NB4 (cell line): ENCODE measurements at places on chromosomes 1 and 21.

DNA sequence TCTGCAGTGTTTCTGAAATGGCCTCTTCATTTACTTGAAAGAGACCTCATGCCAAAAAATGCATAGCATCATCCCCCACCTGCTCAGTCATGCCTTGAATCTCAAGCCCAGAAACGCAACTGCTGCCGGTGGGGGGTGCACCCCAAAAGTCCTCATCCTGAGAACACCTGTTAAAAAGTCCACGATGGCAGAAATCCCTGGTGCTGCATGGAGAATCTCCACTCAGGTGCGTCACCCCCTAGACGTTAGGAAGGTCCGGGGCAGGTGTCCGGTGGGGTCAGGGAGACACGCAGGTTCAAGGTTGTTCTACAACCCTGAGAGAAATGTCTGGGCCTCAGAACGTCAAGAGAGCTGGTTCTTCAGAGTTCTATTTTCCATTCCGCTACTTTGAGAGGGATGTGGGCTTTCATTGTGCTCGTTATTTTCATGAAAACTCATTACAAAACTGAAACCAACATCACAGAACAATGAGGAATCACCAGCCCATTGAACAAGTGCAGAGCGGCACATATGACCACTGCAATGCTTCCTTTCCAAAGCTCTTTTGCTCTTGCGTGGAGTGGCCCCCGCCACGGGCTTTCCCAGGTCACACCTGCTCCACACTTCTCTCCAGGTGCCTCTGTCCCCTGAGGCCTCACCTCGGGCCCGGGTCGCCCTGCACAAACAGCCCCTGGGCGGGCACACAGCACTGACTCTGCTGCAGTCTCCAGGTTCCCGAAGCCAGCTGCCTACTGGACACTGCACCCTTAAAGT is 201.9 kb downstream of the TOMM20 start:
- no peak for DNase-seq

GRCh38 chr21:38915546-38915945 is 109.8 kb downstream of the ETS2 start:
- no peak for DNase-seq

DNA sequence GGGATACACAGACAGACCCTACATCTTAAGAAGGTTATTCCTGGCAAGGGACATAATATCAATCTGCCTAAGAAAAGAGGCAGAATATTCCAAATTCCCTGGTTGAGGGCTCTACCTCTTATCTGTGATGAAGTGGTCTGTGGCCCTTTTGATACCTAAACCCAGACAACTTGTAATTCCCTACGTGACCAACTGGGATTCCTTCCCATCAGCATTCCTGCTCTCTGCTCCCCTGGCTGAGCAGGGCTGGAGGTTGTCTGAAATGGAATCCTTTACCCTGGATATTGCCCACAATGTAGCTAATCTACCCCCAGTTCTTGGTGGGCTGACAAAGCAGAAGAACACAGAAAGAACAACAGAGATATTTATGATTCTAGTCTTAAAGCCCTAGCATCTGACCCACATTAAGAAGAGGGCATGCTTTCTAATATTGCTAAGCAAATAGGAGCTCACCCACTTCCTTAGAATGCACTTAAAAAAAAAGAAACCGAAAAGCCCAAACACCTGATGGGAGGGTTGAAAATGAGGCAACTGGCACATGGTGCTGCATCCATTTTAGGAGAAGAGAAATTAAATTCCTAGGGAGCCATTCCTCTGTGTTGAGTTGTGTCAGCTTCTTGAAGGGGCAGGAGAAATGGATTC is 36.8 kb downstream of the GADD45A start:
- no peak for DNase-seq

DNA sequence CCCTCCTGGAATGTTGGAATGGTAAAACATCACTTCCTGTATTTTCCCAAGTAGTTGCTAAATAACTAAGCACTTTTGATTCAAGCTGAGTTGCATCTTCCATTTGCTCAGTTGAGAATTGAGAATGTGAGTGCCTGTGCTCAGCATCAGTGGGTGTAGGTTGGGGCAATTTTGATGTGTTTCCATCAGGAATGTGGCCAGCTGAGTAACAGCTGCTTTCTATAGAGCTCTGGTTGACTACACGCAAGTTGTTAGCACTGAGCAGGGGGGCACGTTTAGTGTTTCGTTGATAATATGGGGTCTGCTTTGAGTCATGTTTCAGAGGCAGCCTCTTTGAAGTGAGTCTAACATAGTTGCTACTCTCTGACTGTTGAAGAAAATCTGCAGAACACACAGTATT is 41.5 kb downstream of the LRRC53 start:
- DNase-seq: no peak

DNA sequence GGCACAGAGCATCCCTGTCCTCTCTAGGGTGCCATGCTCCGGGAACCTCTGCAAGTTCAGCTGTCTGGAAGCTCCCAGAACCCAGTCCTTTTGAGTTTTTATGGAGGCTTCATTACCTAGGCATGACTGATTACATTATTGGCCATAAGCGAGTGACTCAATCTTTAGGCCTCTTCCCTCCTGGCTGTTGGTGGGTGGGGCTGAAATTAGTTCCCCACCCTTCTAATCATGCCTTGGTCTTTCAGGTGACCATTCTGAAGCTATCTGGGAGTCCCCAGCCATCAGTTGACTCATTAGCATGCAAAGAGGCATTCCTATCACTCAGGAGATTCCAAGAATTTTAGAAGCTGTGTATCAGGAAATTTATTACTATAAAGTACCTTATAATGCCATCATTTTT is 46.6 kb downstream of the WLS start:
- DNase-seq: no peak

DNA sequence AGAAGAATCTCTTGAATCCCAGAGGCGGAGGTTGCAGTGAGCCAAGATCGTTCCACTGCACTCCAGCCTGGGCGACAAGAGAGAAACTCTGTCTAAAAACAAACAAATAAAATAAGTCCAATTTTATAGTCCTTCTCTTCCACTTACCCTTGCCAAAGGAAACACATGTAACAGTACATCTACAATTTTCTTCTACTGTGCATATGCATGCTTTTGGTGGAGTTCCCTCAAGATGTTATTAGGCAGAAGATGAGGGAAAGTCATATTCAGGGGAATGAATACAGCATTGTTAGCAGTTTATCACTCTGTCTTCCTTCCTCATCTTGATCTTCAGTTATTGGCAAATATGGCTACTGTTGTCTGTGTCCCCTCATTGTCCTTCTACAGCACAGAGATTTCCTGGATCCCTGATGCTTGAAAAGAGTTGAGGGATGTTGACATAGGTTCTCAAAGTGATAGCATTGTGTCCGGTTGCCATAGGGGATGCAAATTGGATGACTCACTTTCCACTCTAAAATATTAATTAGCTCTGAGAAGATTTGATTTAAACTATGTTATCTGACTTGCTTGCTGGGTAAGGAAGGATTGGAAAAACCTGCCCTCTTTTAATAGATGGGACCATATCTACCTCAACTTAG is 1173.6 kb downstream of the KCNT2 start:
- no peak for DNase-seq

DNA sequence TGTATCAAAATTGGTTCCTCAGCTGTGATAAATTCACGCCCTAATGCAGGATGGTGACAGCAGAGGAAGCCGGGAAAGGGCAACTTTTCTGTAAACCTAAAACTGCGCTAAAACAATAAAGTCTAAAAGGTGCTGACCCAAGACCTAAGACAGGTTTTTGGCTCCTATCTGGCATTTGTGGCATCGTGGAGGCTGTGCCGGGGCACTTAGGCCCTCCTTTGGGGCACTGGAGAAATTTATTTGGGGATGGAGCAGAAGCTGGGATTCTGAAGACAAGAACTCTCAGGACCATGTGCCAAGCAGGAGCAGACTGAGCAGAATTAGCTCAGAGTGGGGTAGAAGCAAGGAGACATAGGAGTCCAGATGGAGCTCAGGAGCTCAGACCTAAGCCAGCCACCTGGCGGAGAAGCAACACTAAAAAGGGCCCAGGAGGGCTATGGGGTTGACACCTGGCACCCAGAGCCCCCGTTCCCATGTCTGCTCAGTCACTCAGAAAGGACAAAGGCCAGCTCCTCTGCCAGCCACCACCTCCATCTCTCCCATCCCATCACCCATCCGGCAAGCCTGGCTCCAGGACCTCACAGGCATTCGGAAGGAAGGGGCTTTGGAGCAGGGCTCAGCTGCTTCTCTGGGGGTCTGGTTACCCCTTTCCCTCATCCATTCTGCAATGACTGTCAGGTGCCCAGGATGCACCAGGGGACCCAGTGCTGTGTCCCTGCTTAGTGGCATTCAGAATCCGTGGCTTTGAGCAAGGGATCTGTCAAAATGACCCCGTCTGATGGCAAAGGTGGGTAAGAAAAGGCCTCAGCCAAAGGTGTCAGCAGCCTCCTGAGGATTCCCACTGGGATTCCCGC is 347.7 kb downstream of the NPHP4 start:
- no peak for DNase-seq

GRCh38 chr21:33418691-33419090 is 15.5 kb downstream of the IFNGR2 start:
- DNase-seq: no peak

DNA sequence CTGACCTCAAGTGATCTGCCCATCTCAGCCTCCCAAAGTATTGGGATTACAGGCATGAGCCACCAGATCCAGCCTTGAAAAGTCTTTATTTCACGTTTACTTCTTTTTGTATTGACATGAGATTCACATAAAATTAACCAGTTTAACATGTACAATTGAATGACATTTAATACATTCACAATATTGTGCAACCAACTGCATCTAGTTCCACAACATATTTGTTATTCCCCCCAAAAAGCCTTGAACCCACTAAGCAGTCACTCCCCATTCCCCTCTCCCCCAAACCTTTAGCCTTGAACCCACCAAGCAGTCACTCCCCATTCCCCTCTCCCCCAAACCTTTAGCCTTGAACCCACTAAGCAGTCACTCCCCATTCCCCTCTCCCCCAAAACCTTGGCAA is 62.0 kb downstream of the ACBD6 start:
- no peak for DNase-seq

DNA sequence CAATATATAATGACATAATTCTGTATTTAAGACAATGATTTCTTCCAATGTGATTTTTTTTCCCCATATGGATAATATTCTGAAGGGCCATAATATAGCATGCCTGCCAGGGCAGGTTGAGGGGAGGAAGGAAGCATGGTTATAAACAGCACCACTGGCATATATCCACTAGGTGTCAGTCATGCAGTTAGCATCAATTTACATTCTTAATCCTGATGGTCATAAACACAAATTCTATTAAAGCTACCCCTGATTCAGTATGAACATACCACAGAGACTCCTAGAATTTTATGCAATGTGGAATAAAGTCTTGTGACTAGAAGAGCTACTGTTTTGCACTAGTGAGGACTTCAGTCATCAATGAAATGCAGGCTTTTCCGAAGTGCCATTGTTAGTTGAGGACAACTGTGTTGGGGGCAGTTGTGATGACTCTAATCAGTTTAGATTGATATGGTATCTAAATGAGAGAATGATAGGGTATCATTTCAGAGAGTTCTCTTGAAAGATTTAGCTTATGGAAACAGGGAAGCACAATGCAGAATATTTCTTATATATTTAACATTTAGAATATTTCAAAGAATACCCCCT is 342.7 kb upstream of the NR5A2 start:
- peak; percentile 69 for DNase-seq

DNA sequence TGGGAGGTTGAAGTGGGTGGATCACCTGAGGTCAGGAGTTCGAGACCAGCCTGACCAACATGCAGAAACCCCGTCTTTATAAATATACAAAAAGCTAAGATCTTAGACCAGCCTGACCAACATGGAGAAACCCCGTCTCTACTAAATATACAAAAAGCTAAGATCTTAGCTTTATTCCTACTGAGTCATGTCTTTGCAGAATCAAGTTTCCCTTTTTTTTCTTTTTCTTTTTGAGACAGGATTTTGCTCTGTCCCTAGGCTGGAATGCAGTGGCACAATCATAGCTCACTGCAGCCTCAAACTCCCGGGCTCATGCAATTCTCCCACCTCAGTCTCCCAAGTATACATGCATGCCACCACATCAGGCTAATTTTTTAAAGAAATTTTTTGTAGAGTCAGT is 21.4 kb downstream of the KDM5B start:
- DNase-seq: no peak

DNA sequence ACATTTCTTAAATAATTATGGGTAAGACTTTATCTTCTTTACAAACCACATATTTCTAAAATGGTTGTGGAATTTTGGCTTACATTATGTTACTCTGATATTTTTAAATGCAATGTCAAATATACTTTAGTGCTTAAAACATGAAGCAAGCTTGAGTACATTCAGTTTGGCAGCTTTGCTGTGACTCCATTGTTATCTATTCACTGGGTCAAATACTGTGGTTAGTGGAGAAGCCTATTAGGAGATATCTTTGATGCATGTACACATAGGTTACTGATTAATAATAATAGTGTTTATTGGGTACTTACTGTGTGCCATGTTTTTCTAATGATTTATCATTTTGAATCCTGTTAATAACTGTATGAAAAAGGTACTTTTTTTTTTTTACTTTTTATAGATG is 520.4 kb upstream of the B3GALT2 start:
- DNase-seq: no peak

- peak; percentile 68 for DNase-seq
Observed at GRCh38 chr1:12166834-12167492, at the start of gene TNFRSF1B. Gene TNFRSF1B (plus strand): TSS chr1:12166991. CDS start chr1:12167092, 101 bp downstream.

DNA sequence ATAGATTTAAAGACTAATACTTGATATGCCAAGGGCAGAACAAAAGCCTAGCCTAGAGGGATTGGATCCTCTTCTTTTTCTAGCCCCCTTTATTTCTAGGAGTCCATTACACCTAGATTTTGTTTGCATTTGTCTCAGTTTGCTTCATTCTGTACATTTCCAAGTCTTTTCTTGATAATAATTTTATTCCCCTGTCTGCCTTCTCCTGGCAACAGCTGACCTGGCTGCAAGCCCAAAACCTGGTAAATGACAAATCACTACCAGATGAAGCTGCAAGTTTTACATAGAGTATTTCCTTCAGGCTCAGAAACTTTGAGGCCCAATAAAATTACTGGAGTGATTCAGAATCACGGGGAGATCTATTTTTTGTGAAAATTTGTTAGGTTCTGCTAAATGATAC is 36.5 kb upstream of the LHX8 start:
- DNase-seq: no peak

DNA sequence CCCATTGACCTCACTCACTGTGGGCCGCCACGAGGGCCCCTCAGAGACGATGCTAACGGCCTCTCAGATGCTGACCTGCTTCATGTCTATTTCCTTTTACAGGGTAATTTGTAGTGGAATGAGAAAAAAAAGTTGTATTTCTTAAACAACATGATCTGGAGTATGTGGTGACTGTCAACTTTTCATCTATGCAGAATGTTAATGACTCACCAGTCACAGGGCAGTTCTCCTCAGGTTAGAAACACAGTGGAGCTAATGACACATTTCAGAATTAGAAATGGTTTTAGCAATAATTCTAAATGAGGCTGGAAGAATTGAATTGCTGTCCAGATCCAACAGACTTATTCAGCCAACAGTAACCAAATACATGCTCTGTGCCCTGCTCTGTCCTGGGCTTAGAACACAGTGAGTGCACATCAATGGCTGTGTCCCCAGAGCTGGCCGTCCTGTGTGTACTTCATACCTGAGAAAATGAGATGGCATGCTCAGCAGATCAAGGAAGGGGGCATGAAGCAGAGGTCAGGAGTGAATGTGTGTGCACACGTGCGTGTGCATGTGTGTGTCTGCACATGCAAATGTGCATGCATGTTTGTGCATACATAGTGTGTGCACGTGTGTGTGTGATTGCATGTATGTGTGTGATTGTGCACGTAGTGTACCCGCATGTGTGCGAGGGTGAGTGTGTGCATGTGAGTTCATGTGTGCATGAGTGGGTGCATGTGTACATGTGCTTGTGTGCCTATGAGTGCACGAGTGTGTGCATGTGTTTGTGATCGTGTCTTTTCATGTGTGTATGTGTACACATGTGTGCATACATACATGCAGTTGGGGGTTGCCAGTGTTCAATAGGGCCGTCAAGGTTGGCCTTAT is 145.3 kb downstream of the PCBP3 start:
- DNase-seq: no peak
